Activated CD4-positive, CD25-positive, alpha-beta regulatory T cell treated with anti-CD3 and anti-CD28 coated beads, Interleukin-2, amount 50 U/mL, for 72 hours (primary cell): ENCODE measurements at places on chromosomes 16 and 17.
A peak's percentile ranks its signal among the peaks of the same experiment; 100 is the strongest.

DNA sequence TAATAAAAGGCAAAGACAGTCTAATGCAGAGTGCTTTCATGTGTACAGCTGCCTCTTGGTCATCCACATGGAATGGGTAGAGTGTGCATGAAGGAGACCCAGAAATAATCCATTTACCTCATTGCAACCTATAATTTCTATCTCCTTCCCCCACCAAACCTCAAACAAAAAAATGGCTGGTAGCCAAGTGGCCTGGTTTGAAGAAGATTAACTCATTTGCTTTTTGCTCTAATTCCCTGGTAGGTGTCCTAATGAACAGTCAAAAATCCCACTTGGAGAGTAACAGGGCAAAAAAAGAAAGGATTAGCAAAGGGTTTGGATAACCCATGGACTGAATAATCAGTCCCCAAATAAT is 13.0 kb upstream of the LYRM9 start:
- no peak for DNase-seq

GRCh38 chr17:80873307-80873951 is 118.2 kb upstream of the CHMP6 start:
- DNase-seq, result no peak

DNA sequence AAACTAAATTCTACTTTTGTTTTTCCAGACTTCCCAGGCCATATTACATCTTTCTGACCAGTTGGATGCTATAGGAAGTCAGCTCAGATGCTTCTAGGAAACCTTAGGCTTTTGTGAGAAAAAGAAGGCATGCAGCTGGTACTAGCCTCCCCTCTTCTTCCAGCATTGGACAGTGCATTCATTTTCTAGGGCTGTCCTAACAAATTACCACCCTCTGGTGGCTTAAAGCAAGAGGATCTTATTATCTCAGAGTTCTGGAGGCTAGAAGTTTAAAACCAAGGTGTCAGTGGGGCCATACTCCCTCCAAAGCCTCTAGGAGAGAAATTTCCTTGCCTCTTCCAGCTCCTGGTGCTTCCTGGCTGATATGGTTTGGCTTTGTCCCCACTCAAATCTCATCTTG is 467.8 kb downstream of the SLC39A11 start:
- no peak for DNase-seq

- no peak for DNase-seq
Measured at GRCh38 chr17:20262226-20263114, 204.9 kb downstream of the LGALS9B start.

- DNase-seq, result no peak
Measured at GRCh38 chr17:37088459-37088858, 139.7 kb downstream of the AATF start.

DNA sequence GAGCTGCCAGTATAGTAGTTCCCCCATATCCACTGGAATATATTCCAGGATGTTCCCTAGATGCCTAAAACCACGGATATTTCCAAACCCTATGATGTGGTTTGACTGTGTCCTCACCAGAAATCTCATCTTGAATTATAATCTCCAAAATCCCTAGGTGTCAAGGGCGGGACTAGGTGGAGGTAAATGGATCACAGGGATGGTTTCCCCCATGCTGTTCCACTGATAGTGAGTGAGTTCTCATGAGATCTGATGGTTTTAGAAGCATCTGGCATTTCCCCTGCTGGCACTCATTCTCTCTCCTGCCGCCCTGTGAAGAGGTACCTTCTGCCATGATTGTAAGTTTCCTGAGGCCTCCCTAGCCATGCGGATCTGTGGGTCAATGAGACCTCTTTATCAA is 168.6 kb downstream of the MAF start:
- DNase-seq, result no peak

- no peak for DNase-seq
Measured at GRCh38 chr17:27477050-27477888, 21.0 kb downstream of the KSR1 start.

- no peak for DNase-seq
Measured at GRCh38 chr17:75695830-75696271, 25.4 kb upstream of the ITGB4 start.

GRCh38 chr17:68437979-68438822 is 19.1 kb downstream of the WIPI1 start:
- DNase-seq, result peak; percentile 50

DNA sequence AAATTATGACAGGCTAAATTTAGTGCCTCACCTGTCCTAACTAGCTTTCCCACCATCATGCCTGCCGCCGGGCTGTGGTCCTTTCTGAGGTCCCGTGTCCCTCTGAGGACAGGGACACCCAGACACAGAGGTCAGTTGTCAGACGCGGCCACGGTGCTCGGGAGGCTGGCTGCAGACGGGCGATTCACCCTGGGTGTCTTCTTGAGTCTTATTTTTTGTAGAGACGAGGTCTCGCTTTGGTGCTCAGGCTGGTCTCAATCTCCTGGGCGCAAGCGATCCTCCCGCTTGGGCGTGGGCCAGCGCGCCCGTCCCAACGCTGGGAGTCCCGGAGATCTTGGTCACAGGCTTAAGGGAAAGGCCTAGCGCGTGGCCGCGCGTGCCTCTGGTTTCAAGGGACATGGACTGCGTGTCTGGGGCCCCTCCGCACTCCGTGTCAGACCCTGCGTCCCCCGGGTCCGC is 797 bp upstream of the RAB11FIP3 start:
- DNase-seq, result peak; percentile 37

- DNase-seq, result no peak
Measured at GRCh38 chr17:44518032-44518431, 14.8 kb upstream of the GPATCH8 start.

GRCh38 chr17:65627891-65628643 is 66.6 kb upstream of the AXIN2 start:
- DNase-seq, result no peak

DNA sequence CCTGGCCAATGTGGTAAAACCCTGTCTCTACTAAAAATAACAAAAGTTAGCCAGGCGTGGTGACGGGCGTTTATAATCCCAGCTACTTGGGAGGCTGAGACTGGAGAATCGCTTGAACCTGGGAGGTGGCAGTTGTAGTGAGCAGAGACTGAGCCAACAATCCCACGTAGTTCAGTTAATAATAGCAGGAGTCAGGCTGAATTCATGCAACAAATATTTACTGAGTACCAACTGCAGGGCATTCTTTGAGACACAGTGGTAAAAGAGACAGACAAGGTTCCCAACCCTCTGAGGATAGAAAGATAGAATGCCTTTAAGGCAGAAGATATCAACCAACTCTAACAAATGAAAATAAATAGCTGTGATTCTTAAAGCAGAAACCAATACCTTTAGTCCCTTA is 39.1 kb downstream of the SPOP start:
- DNase-seq, result no peak

DNA sequence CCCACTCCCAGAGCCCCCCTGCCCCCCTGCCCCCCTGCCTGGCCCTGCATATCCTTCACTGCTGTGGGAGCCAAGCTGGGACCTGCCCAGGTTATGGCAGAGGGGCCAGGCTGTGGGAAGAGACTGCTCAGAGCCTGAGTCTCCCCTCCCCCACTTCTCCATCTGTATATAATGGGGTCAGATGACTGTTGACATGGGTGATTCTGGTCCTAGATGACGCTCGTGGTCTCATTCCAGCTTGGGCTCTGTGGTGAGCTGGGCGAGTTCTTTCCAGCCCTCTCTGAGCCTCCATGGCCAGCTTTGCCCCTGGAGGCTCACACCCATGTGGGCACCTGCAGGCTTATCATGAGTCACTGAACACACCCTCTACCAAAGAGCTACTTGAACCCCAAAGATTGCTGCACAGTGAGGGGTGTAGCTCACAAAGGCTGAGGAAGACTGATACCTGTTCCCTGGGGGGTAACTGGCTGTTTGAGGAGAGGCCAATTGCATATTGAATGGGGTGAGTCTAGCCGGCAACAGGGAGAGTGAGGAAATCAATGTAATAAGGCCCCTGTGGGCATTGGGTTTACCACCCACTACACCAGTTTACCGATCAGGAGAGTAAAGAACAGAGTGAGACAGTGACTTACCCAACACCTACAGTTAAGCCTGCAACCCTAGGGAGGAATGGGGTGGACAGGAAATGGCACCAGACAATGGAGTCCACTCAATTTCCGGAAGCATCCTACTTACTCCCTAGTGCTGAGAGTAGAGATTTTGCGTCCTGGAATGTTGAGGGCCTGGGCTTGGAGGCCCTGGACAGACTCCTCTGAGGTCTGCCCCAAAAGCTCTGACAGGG is 4.2 kb upstream of the SREBF1 start:
- no peak for DNase-seq

DNA sequence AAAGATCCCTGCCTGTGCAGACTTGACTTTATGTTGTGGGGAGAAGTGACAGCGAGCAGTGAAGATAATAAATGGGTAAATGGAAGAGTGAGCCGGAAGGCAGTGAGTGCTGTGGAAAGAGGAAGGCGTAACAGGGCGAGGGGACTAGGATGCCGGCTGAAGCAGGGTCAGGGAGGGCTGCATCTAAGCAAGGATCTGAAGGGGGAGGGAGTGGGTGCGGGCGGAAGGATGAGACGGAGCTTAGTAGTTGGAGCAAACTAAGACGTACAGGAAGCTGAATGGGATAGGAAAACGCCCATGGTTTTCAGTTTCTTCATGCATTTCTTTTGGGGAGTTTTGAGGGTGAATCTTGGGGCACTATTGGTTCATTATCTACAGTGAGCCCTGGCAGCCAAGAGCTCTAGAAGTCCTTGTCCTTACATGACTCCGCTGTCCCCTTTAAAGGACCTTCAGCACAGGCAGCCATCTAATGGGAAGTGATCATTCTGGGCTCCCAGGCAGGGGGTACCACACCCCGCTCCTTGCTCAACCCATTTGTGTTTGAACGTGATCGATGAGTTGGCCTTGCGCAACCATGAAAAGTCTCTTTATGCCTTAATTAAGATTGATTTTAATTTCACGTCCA is 10.4 kb upstream of the NAT9 start:
- no peak for DNase-seq

DNA sequence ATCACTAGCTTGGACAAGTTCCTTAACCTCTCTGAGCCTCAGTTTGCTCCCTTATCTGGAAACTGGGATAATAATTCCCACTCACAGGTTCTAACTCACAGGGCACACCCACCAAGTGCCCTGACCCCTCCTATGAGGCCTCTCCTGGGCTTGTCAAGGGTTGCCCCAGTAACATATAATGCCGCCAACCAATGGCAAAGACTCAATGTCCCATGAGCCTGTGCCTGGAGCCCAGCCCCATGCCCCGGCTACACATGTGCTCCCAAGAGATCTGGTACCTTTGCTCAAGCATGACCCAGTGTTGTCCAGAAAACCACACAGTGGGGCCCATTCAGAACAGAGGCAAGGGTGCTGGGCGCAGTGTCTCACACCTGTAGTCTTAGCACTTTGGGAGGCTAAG is 8.5 kb upstream of the FBXL19 start:
- DNase-seq, result no peak

DNA sequence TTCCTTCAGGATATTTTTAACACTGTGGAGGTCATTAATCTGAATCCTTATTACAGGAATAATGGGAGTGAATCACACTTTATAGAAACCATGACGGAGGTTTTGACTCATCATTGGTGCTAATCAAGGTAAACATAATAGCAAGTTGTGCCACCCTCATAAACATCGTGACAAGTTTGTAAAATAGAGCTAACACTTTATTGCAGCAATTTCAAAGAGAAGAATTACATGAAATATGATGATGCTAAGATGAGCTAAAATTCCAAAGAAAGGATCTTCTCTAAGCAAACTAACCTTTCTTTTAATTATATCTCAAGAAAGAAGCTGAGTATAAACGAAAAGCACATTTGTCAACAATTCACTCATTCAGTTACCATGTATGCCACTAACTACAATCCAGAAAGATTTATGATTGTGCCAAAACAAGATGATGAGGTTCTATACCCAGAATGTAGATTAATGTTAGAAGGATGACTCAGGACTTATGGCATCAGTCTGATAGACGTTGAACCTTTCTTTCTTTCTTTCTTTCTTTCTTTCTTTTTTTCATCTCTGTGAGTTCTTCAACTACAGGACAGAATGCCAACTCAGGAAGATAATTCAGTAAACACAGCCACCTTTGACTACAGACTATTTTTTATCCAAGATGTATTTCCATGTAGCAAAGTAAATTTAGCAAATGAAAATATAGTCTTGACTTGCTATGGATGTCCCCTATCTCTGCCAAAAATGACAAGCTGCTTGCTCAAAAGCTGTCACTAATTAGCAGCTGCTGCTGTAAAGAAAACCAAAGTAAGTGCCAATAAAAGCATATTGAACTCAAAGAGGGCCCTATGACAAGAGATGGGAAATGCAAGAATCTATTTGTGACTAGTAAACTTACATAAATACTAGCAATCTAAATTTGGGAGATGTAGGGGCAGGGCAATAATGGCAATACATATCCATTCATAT is 23.3 kb downstream of the STAT5B start:
- no peak for DNase-seq

DNA sequence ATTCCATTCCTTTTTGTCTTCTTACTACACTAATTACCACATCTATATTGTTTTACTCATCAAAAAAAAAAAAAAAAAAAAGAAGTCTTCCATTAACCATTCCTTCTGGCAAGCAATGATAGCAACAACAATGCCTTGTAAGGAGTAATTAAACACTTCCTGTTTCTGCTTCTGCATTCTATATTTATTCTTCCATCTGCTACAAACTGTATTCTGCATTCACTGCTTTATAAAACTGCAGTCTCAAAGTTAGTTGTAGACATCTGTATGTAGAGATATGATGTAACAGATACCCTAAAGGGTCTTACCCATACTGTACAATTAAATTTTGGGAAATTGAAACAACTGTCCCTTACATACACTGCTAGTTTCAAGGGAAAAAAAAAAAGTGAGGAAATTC is 28.7 kb upstream of the ABCA6 start:
- DNase-seq, result no peak

DNA sequence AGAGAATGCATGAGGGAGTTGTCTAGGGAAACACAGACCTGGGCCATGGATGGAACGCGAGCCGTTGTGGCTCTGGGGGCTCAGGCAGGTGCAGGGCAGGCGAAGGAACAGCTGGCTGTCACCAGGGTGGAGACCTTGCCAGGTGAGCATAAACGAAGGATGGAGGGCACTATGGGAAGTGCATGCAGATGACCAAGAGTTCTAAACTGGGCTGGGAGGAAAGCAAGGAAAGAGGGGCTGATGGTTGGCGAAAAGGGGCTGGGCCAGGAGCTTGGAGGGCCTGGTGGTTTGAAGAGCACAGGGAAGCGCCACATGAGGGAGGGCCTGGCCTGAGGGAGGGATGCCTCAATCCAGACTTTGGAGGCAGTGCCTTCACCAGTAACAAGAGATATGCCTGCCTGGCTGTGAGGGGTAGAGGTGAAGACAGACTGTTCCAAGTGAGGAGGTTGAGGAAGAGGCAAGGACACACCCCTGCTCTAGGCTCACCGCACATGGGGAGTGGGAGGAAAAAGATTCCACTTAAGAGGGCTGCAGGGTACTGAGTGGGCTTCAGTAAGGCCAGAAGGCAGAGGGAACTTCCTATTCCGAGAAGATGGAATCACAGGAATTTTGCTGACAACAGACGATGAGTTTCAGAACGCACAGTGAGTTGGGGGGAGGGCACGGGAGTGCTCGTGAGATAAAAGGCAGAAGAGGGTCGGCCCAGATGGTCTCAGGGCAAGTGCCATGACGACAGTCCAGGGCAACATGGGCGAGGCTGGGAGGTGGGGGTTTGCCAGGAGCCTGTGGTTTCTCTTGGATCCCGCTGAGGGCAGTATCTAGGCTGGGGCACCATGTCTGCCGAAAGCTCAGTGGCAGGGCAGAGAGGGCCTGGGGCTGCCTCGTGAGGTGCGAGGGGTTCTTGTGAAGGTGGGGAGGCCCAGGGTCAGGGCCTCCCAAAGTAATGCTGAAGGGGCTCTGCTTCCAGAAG is 20.6 kb downstream of the B9D1 start:
- peak; percentile 24 for DNase-seq
